ENCODE measurements at places on chromosomes 4 and X. TPM values are rescaled to one million over a fixed set of nuclear protein-coding genes. Genes with fewer than 3 reads are reported as not detected.

The CYSLTR1 gene
- total RNA-seq = 29.9 TPM

The ZNF141 gene
- 31.5 TPM for total RNA-seq

The GPM6B gene
- not detected for total RNA-seq

The MSL3 gene
- 40.9 TPM for total RNA-seq

The ZAR1 gene
- total RNA-seq = not detected

The CITED1 gene
- total RNA-seq = 1.4 TPM

The EGFL6 gene
- 9.2 TPM for total RNA-seq

The MBNL3 gene
- 30.4 TPM for total RNA-seq

The HSFX1 gene
- total RNA-seq = 0.84 TPM

The HSFX3 gene
- not detected for total RNA-seq

The TCEAL1 gene
- total RNA-seq = 3.2 TPM

The NAP1L3 gene
- total RNA-seq = 0.68 TPM

Data from T-helper 2 cell treated with Interferon-gamma antibody and Interleukin-4, amounts not matched to agents 100 ng/mL and 5 ng/mL, for 36 hours (primary cell).